ENCODE measurements at places on chromosomes 3 and 15.

DNA sequence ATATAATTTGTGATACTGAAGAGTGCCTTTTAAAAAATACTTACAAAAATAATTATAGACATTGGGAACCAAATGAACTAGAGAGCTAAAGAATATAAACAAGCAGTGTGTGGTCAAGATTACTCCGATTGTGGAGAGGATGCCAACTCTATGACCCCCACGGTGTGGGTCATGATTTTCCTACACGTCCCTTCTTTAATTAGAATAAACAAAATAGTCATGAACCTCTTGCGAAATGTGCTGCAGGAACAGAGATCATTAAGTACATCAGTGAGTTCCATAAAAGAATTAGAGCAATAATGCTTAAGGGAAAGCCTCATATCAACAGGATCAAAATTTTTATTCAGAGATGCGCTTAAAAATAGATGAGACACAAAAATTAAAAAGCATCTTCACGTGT is 476.6 kb upstream of the ROBO1 start:
- DNase-seq: no peak

GRCh38 chr3:21894459-21895340 is 143.7 kb upstream of the ZNF385D start:
- DNase-seq: peak; percentile 16

DNA sequence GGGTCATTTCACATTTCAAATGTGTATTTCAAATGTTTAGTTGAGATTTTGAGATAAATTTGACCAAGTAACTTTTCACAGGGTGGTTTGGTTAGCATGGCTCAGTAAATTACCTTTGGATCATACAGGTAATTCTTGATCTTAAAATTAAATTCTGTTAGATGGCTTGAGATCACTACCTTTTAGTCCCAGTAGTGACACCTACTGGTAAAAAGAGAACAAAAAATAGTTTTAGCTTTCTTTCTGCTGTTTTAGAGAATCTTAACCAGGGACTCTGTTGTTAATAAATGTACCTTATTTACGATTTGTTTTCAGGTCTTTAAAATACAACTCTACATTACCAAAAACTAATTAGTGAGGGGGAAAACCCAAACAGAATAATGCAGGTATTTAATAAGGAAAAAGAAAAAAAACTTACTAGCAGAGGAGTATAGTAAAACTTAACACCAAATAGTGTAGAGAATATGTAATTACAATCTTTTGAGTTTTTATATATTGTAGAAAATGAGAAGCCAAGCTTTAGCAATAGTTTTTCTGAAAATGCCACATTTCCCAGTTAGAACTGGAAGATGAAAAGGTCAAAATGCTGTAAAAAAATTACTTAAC is 620.3 kb upstream of the AGTR1 start:
- peak; percentile 38 for DNase-seq

DNA sequence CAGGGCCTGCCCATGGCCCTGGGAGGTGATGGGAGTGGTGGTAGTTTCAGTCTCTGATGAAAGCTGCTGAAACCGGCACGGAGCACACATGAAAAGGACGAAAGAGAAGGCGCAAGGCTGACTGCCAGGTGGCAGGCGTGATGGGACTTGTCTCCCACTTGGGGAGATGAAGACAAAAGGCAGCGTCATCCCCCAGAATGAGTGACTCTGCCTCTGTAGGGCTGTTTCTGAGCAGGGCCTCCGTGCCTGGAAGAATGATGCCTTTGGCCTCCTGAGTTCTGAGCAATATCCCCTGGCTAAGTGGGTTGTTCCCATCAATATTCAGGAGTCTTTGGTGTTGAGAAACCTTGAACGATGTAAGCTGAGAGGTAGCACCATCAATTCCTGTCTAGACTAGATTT is 237.8 kb downstream of the OPA1 start:
- DNase-seq: no peak

- DNase-seq: peak; percentile 31
Observed at GRCh38 chr15:48481802-48482201, 150.6 kb downstream of the DUT start.

DNA sequence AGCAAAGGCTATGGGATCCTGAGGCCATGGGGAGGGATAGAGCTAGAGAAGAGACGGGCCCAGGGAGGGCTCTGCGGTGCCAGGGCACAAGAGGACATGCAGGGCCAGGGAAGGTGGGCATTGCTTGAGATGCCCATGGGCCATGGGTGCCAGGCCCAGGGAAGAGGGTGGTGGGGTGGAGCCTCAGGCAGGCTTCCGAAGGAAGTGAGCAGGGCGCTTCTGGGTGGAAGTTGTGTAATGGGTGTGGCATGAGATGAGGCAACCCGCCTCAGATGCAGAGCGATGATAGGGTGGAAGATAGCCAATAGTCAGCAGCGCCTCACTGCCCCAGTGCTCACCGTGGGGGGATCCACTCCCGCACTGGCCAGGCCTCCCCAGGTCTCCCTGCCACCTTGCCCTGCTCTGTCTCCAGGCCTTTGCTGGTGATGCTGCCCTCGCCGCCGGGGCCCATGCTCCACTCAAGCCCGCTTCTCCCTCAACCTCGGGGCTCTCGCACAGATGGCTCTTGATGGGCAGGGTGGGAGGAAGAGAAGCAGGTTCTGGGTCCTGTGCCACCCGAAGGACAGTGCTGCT is 51.4 kb downstream of the DNAJB8 start:
- DNase-seq: no peak

DNA sequence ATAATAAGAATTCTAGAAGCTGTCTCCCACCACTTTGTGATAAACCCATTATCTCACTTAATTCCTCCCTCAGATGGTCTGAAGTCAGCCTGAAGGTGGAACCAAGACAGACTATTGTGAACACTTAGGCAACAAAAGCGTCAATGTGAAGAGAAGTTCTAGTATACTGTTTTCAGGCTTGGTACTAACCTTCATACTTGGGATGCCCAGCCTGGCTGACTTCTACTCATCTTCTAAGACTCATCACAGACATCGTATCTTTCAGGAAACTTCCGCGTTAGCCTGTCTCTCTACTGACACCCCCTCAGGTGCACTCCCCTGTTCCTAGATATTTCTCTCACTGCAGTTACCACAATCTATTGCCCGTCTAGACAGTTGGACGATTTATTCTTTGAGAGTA is 201.2 kb downstream of the SATB1 start:
- no peak for DNase-seq

DNA sequence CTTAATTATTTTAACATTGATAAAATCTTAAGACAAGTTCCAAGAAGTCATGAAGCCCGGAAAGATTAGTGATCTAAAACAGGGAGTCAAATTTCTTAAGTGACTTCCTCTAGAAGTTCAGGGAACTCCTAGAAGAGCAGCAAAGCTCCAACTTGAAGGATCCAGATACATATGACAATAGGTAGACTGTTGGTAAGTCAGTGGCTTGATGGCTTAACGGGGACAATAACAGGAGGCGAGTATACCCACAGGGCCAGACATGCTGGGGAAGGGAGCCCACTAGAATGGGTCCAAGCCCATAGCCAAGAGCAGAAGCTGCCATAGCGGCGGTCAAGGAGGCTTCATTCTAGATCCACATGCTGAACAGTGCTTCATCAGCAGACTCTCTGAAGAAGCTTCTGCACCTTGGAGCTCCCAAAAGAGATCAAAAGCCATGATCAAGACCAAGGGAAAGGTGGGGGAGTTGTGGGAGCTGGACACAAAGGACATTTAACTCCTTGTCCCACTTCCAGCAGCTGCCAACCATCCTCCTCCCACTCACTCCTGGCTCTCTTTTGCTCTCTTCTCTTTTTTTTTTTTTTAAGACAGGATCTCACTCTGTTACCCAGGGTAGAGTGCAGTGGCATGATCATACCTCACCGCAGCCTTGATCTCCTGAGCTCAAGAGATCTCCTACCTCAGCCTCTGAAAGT is 10.2 kb upstream of the CA12 start:
- DNase-seq: no peak

DNA sequence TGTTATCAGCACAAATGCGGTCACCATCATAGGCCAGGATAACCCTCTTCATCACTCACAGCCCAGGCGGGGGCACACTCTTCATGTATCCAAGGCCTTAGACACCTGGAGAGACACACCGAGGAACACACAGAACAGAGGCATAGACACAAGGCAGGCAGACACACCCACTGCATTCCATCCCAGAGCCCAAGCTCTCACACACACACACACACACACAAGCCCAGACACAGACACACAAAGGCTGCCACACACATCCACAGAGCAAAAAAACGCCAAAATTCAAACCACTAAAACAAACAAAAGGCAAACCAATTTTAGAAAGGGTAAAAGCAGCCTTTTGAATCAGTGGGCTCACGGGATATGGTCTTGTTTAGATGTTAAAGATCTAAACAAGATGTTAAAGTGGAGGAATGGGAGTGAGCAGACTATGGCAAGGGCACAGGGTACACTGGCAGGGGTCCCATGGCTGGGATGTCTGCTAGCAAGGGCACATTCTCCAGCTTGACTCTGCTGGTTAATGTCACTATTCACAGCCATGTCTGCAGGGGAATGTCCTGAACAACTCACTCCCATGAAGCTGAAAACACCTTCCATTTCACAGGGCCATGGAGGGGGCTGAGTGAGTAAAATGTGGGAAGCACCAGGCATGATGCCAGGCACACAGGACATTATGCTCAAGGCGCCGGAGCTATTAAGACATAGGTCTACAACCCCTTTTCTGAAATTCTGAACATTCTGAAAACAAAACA is 14.9 kb upstream of the CRABP1 start:
- DNase-seq: peak; percentile 54

- DNase-seq: no peak
Observed at GRCh38 chr15:54810496-54810895, 386.2 kb downstream of the RSL24D1 start.
